Kidney epithelial cell (primary cell): ENCODE measurements at places on chromosomes 12 and 14. TPM values are rescaled to one million over a fixed set of nuclear protein-coding genes. Genes with fewer than 3 reads are reported as not detected.

Gene KIF26A
- 0.21 and 0.48 TPM in 2 replicates for total RNA-seq

- DNase-seq = no peak
Observed at GRCh38 chr14:30159374-30159773, 231.7 kb upstream of the PRKD1 start.

Gene CMA1
- total RNA-seq = not detected in 2 replicates

DNA sequence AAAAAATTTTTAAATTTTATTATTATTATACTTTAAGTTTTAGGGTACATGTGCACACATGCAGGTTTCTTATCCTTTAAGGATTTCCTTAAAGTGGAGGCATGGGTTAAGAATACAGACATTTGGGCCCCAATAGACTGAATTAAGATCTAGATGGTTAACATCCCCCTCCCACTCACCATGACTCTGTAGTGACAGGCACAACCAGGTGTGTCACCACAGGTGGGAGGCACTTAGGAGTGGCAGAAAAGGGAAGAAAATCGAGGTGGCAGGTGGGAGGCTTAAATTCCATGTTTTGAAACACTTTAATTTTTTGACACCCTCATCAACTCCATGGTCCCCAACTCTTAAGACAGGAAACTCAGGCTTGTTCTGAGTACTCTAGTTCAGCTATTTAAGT lies 37.6 kb upstream of the GRIP1 start:
- no peak for DNase-seq

Gene MBIP
- 10.5 and 20.3 TPM in 2 replicates for total RNA-seq

Gene FKBP3
- total RNA-seq = 40.7 and 44.7 TPM in 2 replicates

DNA sequence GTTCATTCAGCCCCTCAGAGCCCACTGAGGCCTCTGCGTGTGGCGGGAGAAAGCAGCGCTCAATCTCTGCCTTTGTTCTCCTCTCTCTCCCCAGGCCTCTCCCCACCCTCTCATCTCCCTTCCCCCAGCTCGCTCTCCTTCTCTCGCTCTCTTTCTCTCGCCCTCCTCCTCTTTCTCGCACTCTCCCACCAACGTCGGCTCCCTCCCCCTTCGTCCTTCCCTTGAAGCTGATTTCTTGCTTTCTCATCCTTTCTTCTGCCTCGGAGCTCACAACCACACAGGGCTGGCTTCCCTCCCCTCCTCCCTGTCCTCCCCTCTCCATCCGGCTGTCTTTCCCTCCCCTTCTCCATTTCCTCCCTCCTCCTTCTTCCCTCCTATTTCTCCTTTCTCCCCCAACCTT lies 96.4 kb downstream of the LRRC74A start:
- no peak for DNase-seq

DNA sequence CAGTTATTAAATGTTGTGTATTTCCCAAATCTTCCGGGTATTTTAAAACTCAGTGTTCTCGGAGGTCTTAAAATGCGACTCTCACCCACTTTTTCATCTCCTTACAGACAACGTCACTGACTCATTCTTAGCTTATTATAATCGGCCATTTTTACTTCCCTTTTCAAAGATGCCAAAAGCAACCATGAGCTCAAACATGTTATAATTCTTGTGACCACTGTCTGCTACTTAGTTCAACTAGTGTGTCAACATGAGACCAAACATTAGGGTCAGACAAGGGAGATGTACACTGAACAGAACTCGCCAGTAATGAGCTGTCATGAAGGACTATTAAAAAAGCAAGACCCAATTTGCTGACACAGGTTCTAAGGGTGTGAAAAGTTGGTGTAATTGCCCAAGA lies 4.2 kb upstream of the GRIP1 start:
- no peak for DNase-seq

DNA sequence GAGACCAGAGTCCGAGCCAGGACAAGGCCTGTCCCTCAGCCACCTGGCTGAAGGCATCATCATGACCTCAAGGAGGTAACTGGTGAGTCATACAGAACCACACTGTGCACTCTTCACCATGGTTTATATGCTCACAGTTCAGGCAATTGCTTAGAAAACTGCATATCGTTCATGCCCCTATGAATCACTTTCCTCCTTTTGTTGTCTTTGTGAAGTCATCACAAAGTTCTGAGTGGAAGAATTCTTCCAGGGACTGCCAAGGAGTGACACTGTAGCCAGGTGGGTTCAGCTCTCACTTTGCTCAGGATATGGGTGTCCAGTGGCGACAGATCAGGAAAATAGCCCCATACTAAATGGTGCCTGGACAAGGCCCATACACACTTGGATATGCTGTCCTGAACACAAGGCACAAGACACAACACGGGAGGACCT lies 92.5 kb downstream of the DPF3 start:
- DNase-seq = peak; percentile 98

Gene NRL
- 3.6 and 4.8 TPM in 2 replicates for total RNA-seq

GRCh38 chr12:27998658-27999057 lies 26.1 kb upstream of the PTHLH start:
- DNase-seq = no peak

- DNase-seq = no peak
Observed at GRCh38 chr12:111322336-111323250, 46.3 kb downstream of the PHETA1 start.

- no peak for DNase-seq
Observed at GRCh38 chr12:14938301-14938700, at the start of gene ERP27. ERP27 (minus strand) TSS chr12:14938537; CDS start chr12:14938508, 29 bp downstream.

DNA sequence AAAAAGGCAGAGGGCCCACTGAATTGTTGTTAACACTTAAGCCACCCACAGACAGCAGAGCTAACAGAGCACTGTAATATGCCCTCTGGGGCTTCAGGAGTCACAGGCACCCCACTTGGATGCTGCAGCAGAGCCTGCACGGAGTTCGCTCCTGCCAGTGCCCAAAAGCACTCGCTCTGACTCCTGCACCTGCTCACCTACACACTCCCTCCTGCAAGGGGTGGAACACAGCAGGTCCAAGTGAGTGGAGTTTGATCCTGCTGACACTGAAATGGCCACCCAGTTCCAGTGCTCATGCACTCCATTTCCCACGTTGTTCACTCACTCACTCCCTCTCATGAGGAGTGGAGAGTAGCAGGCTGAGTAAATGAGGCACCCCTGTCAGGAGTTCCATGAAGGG lies 68.8 kb downstream of the OSBPL8 start:
- DNase-seq = no peak

Gene CARMIL3
- 1.5 and 2.3 TPM in 2 replicates for total RNA-seq

Gene KLRC4
- not detected in 2 replicates for total RNA-seq

- no peak for DNase-seq
Observed at GRCh38 chr12:119803381-119803791, 73.7 kb downstream of the CIT start.

- no peak for DNase-seq
Observed at GRCh38 chr14:77206261-77206824, 24.7 kb downstream of the TMEM63C start.

DNA sequence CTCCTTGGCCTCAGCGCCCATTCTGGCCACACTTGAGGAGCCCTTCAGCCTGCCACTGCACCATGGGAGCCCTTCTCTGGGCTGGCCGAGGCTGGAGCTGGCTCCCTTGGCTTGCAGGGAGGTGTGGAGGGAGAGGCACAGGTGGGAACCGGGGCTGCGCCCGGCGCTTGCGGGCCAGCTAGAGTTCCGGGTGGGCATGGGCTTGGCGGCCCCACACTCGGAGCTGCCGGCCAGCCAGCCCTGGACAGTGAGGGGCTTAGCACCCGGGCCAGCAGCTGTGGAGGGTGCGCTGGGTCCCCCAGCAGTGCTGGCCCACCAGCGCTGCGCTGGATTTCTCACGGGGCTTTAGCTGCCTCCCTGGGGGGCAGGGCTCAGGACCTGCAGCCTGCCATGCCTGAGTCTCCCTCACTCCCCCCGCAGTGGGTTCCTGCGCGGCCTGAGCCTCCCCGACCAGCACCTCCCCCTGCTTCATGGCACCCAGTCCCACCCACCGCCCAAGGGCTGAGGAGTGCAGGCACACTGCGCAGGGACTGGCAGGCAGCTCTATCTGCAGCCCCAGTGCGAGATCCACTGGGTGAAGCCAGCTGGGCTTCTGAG lies 28.0 kb downstream of the TMEM117 start:
- no peak for DNase-seq

DNA sequence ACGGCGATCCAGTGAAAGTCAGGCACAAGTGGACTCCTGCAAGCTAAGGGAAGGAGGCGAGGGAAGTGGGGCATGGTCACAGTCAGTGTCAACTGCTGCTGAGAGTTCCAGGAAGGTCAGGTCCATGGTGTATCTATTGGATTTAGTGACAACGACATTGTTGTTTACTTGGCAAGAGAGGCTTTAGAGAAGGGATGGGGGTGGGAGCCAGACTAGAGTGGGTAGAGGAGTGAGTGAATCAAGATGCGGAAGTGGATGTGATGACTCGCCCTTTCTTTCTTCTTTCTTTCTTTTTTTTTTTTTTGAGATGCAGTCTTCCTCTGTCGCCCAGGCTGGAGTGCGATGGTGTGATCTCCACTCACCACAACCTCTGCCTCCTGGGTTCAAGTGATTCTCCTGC lies 12.5 kb downstream of the P2RX7 start:
- no peak for DNase-seq

DNA sequence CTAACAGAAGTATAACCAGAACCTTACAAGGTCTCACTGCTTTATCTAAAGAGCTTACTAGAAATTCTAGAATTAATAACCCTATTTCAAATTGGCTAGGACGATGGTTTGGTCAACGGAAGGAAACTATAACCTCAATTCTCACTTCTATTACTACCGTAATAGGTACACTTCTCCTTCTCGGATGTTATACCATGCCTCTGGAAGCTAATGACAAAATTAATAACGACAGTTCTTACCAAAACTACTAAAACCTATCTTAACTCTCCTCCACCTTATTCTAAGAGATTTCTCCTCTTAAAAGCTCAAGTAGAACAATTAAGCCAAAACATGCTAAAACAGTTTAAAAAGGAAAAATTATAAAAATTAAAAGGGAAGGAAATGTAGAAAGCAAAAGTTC lies 23.7 kb upstream of the UBC start:
- DNase-seq = no peak

GRCh38 chr12:3131129-3131528 lies 54.0 kb downstream of the TSPAN9 start:
- DNase-seq = no peak

- no peak for DNase-seq
Observed at GRCh38 chr14:63459738-63460137, 83.4 kb downstream of the PPP2R5E start.

Gene PIP4K2C
- total RNA-seq = 96.0 and 105 TPM in 2 replicates

Gene ZFP36L1
- 144 and 273 TPM in 2 replicates for total RNA-seq

DNA sequence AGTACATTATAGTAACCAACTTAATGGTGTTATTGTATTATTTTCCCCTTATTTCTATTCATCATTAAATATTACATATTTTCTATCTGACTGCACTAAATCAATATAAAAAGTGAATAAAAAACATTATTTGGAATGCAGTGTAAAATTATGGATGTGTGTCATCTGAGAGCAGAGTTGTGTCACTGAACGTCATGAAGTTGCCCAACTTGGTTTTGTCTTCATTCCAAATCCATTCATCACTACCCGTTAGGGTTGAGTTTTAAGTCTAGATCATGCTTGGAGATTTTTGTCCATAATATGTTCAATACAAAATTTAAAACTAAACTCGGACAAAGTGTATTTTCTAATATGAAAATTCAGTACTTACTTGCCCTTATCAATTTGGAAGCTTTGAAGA lies 16.1 kb downstream of the KLRF1 start:
- DNase-seq = no peak

Gene SCNN1A
- total RNA-seq = 10.4 and 11.1 TPM in 2 replicates

DNA sequence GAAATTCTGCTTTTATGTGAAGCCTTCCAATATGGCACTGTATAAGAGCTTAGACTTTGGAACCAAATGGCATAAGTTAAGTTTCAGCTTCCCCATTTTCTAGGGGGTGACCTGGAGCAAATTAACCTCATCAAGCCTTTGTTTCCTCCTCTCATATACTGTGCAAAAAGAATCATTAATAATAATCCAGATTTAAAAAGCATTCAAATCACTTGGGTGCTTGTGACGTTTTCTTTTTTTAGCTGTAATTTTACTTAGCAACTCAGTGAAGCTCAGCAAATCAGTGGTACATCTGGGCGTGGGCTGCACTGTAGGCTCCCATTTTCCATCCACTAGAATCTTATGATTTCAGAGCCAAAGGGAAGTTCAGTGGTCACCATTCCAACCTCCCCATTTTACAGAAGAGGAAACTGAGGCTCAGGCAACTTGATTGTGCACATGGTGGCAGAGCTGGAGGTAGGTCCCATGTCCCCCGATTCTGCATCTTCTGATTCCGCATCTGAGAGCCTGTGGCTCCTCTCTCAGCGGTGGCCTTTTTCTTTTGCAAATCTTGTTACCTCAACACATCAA lies 131.2 kb downstream of the SNAPC1 start:
- DNase-seq = no peak

DNA sequence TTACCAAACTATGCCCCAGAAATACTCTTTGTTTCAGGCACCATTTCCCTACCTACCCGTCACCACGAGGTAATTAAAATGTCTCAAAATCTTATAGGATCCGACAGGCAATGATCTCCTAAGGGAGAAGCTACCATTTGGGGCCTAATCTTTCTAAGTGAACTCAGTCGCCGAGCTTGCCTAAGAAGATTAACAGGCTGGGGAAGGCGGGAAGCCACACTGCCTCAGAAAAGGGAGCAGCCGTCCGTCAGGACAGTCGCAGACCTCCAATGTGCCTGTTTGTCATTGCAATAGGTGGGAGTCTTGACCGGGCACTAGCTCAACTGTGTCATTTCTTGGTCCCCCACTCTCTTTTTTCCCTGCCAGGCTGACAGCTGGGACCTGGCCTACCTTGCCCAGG lies 4.6 kb downstream of the TTC7B start:
- DNase-seq = no peak

GRCh38 chr14:75333606-75334548 lies 55.2 kb downstream of the FOS start:
- DNase-seq = no peak

GRCh38 chr12:9872742-9873141 lies 3.6 kb upstream of the CLEC2B start:
- no peak for DNase-seq

Gene DPY19L2
- total RNA-seq = 5.8 and 6.7 TPM in 2 replicates

- no peak for DNase-seq
Observed at GRCh38 chr14:85483037-85483436, 46.9 kb upstream of the FLRT2 start.

- no peak for DNase-seq
Observed at GRCh38 chr12:47024463-47024862, 55.0 kb upstream of the PCED1B start.

DNA sequence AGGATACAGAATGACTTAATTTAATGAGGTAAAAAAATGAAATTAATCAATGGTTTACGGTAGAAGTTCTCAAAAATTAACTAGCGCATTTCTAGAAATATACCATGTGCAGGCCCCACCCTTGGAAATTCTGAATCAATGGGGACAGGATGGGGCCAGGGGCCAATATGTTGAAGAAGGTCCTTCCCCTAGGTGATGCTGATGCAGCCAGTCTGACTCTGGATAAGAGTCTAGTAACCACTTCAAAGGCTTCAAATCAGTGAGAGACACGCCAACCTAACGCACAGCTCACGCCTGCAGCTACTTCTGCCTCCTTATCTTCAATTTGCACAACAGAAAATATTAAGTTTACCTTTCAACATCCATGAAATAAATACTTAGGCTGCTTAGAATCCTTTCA lies 14.9 kb downstream of the GIT2 start:
- no peak for DNase-seq

Gene PROX2
- total RNA-seq = not detected in 2 replicates
